ENCODE measurements at places on chromosomes 1 and 21. TPM values are rescaled to one million over a fixed set of nuclear protein-coding genes. Genes with fewer than 3 reads are reported as not detected.

The SLFNL1 gene
- total RNA-seq = under 0.01 TPM

The PDZK1 gene
- total RNA-seq = not detected

The KLHDC9 gene
- 0.99 TPM for total RNA-seq

The RGS4 gene
- 2.8 TPM for total RNA-seq

The NOS1AP gene
- under 0.01 TPM for total RNA-seq

The C1orf115 gene
- 92.7 TPM for total RNA-seq

The RFX5 gene
- 32.9 TPM for total RNA-seq

The RNU1-1 gene
- under 0.01 TPM for total RNA-seq

The HRNR gene
- total RNA-seq = not detected
